ENCODE measurements at places on chromosomes 11 and 22.

DNA sequence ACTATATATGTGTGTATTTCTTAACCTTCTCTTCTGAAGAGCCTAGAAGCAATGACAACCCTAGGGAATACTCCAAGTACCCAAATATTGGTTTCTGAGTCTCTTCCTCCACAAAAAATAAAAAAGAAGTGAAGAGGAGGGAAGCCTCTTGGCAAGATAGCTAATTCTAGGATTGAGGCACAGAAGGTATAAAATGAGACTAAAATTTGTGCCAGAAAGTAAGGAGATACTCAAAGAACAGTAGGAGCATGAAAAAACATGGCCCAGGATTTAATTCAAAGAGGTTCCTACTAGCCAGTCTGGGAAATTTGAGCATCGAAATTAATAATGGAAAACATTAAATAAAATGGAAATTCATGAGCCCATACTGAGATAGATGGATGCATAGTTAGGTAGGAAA lies 112.1 kb downstream of the PAX6 start:
- DNase-seq = no peak

GRCh38 chr22:31544481-31545480 lies 48.4 kb downstream of the SFI1 start:
- no peak for DNase-seq

DNA sequence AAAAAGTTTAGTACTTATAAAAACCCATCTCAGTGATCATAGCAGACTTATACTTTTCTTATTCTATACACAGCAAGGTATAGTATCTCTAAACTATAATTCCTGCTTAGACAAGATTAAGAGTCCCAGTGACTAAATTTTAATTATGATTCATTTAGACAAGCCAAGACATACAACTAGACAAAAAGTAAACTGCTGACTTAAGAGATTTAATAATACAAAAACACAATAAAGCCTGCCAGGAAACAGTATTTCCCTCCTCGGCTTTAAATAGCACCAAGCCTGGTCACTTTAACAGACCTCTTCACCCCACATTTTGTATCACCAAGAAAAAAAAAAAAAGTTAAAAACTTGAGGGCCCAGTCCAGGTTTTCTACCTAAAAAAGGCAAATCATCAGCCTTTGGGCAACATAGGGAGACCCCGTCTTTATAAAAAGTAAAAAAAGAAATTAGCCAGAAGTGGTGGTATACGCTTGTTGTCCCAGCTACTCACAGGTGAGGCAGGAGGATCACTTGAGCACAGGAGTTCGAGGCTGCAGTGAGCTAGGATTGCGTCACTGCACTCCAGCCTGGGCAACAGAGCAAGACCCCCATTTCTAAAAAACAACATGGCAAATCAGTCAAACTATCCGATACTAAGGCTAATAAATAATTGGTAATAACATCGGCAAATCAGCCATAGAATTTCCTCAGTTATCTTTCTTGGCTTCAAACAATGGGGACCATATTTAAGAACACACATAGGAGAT lies 53.8 kb downstream of the SIK3 start:
- no peak for DNase-seq

- no peak for DNase-seq
These were observed 342 bp downstream of the EFCAB6 start for GRCh38 chr22:43811777-43812148.

DNA sequence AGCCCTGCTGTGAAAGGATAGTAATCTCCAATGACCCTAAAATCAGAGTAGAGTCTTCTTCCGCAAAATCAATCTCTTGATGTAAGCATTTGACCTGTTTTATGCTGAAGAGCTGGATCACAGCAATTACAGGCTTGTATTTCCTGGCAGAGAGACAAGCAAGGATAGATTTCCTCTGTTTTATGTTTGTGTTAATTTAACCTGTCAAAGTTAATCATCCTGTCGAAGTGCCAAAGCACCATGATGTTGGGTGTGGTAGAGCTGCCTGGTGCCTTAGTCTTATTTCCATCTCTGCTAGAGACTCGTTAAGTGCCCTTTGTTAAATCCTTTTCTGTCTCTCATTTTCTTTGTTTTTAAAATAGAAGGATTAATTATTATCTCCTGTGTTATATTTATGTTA lies 248.1 kb downstream of the CNTN5 start:
- DNase-seq = no peak

DNA sequence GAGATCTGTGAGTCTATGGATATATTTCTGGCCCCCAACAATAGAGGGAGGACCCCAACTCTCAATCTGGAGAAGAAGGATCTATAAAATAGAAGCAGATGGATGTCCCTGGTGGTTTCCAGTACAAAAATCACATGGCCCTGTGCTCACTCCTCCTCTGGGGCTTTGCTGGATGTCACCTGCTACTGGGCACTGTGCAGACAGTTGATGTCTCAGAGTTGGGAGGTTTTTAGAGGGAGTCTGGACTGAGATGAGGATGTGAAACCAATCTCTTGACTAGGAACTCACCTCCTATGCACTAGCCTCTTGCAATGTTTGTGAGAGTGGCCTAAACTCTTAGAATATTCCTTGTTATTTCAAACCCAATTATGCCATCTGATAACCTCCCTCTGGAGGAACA lies 107.2 kb downstream of the SCN3B start:
- no peak for DNase-seq

DNA sequence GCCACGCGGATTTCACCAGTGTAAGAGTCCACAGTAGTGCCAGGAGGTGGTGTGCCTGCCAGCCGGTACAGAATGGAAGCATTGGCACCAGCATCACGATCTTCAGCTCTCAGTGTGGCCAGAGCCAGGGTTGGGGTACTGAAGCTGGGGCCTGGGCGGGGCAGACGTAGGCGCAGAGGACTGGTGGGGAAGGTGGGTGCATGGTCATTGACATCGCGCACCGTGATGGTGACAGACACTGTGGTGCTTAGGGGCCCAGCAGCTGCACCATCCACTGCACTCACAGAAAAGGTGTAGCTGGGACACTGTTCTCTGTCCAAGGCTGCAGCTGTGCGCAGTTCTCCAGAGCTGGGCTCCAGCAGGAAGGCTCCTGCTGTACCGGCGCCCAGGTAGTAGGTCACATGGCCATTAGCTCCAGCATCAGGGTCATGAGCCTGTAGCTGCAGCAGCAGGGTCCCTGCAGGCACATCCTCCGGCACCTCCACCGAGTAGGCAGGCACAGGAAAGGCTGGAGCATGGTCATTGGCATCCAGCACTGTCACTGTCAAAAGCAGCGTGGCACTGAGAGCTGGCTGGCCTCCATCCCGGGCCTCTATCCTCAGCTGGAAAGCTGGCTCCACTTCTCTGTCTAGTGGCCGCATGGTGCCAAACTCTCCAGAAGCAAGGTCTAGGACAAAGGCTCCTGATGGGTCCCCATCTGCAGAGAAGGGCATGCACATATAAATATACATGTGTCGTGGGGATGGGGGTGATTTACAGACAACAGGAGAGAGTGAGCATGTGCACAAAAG lies 7.9 kb upstream of the TPP1 start:
- DNase-seq = no peak

DNA sequence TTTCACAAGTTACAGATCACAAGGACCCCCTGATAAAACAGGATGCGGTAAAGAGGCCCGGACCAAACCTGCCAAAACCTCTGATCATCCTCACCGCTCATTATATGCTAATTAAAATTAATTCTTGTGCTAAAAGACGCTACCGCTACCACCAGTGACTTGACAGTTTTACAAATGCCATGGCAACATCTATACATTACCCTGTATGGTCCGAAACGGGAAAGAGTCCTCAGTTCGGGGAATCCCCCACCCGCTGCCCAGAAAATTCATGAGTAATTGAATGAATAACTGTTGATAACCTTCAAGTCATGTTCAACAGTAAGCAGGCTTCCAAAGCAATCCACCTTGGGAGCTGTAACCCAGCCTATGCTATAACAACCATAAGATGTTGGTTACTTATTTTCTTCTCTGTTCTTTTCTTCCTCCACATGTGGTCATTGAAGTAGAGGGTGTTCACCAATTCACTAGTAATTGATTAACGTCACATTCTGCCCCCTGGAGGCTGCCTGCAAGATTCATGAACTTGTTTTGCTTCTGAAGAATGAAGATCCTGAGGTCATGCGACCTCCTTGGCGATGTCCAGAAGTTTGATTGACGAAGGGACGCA lies 20.6 kb downstream of the APOBEC3H start:
- peak; percentile 81 for DNase-seq

DNA sequence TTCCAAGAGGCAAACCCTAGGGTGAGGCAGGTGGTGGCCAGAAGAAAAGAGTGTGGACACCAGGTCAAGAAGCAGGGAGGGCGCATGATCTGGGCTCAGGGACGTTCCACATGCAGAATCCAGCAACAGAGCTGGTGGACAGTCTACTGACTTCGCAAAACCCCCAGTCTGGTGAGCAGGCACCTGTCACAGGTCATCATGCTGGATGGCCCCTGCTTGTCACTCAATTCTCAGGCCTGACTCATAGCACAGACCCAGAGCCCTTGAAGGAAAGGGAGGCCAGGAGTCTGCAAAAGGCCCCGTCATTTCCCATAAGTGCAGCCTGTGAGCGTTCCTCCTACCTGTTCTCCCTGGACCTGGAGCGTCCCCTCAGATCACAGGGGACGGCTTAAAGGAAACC lies 18.2 kb downstream of the APOL4 start:
- DNase-seq = no peak

DNA sequence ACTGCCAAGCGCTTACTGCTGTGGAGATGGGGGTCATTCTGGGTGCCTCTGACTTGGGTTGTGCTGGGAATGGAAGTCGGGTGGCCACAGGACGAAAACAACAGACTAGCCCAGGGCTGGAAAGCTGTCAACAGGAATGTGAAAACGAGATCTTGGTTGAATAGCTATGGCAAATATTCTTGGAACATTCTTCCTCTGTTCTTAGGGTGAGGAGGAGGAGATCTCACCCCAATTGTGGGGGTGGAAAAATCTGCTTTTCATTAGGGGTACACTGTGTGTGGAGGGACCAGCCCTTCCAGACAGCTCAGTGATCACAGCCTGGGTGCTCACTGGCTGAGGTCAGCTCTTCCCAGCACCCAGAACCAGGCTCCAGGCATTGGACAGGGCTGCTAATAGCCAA lies 52.0 kb upstream of the PRSS23 start:
- no peak for DNase-seq

- no peak for DNase-seq
These were observed 52.8 kb downstream of the OSBP2 start for GRCh38 chr22:30747493-30747892.

GRCh38 chr22:30044369-30044768 lies 35.9 kb upstream of the HORMAD2 start:
- DNase-seq = no peak

GRCh38 chr11:122399375-122399774 lies 256.1 kb upstream of the UBASH3B start:
- DNase-seq = no peak

- DNase-seq = no peak
These were observed 23.4 kb upstream of the CLMP start for GRCh38 chr11:123218451-123218850.

- DNase-seq = peak; percentile 65
These were observed 22.4 kb downstream of the XRRA1 start for GRCh38 chr11:74926304-74927030.

- no peak for DNase-seq
These were observed 33.8 kb upstream of the DKK3 start for GRCh38 chr11:12042215-12042676.

DNA sequence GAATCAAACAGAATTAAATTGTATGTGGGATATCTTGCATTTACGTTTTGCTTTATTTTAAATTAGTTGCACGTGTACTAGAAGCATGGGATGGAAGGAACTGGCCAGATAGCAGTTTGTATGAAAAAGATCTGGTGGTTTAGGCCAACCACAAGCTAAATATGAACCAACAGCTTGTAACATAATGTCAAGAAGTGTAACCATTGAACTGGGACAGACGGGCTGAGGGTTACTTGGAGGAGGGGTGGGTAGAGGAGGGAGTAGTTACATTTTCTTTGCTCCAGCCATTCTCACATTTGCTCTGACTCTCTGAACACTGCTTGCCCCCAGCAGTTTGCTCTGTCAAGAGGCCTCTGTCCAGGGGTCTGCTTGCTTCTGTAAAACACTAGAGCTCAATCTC lies 31.7 kb upstream of the CXCR5 start:
- no peak for DNase-seq

GRCh38 chr11:114821621-114822412 lies 143.5 kb downstream of the NXPE2 start:
- DNase-seq = no peak

DNA sequence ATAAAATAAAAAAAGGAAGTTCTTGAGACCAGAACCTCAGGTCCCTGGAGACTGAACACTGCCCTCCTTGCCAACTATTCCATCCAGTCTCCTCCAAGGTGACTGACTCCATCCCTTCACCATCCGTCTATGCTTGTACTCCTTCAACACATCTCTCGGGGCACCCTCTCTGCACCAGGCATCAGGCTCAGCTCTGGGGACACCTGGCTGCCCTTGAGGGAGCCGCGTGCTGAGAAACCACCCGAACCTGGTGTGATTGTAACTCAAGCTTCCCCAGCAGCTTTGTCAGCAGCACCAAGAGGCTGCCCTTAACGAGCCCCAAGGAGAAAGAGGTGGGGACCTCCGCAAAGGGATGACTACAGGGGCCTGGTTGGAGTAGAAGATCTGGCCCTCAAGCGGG lies 1.7 kb downstream of the PTPN5 start:
- no peak for DNase-seq

Measured in stimulated activated CD8-positive, alpha-beta memory T cell treated with anti-CD3 and anti-CD28 coated beads, Interleukin-4, amount 100 ng/mL, for 48 hours (primary cell).